ENCODE measurements at places on chromosomes 11 and 22.
A peak's percentile ranks its signal among the peaks of the same experiment; 100 is the strongest.

GRCh38 chr22:46149512-46150033 is 753 bp upstream of the PPARA start:
- DNase-seq: no peak

DNA sequence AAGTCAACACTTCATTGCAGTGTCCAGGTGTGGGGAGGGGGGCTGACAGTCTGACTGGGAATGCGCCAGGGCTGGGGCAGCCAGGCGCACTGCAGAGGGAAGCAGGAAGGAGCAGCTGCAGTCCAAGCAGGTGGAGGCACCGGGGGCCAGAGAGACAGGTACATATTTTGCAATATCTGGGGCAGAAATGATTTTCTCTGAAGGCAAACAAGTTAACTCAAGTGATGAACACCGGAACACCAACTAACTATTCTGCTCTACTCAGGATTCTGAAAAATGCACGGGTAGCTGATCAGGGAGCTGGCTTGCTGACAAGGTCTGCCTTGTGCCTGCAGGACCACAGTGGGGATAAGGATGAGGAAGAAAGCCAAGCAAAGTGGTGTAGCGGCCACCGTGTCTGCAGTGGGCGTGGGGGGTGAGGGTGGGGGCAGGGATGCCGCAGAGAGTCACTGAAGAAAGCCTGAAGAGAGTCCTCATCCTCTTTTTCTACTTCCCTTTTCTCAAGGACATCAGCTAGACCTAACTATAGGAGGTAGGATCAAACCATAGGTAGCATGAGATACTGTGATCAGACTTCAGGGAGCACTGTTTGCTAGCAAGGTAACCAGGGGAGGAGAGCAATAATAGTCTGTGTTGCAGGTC is 83.4 kb downstream of the SCN3B start:
- DNase-seq: no peak

DNA sequence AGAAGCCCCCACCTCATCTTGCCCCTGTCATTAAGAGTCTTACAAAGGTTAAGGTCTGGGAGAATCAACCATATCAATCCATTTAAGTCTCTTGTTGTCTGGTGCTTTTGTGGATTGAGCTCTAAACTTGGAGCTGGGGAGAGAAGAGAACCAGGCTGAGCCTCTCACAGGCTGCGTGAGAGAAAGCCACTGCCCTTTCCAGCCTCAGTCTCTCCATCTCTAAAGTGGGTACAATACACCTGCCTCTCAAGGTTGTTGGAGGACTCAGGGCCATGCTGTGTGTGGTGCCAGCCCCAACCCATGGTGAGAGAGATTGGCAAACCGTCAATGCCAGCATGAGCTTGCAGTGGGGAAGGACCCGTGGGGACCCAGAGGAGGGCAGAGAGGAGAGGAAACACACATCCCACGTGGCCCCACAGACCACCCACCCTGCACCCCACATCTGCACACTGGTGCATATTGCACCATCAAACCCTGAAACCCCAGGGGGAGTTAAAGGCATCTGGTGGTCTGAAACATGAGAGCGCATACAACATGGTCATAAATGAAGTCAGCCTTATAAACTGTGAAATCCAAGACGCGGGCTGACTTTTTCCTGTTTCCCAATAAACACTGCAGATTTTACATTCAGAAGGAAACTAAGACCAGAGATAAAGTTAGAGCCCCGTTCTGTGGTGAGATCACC is 27.5 kb upstream of the FBLN1 start:
- DNase-seq: no peak

DNA sequence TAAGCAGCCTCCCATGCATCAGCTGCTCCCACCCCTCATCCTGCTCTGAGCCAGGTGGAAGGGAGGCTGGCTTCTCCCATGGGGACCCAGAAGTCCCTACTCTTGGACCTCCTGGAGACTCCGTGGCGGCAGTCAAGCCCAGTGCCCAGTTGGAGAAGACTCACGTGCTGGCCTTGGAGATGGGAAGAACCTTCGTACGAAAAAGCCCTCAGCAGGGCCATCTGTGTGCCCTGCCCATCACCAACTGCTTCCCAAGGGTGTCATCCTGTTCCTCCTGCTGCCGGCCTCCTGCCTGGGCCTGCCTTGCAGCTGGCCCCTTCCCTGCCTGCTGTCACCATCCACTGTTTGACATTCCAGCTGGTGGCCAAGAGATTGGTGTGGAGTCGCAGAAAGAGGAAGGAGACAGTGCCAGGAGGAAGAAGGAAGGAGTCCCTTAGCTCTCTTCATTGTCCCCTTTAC is 28.0 kb downstream of the ARHGAP1 start:
- no peak for DNase-seq

- peak; percentile 14 for DNase-seq
Measured at GRCh38 chr11:20162824-20163782, 2.8 kb upstream of the DBX1 start.

DNA sequence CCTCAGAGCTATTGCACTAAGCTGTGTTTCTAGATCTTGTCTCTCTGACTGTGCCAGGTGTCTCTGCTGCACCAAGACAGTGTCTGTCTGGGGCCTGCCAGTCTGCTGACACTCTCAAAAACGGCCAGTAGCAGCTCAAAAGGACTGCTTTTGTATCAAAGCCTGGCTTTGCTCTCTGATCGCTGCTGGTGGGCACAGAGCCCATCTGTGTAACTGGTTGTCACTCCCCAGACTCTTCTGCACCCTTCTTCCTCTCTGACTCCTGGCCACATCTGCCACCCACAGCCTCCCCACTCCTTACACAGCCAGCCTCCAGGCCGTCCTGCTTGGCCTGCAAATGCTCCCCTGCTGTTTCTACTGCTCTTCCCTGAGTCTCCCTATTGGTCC is 26.5 kb downstream of the MED15 start:
- DNase-seq: no peak

DNA sequence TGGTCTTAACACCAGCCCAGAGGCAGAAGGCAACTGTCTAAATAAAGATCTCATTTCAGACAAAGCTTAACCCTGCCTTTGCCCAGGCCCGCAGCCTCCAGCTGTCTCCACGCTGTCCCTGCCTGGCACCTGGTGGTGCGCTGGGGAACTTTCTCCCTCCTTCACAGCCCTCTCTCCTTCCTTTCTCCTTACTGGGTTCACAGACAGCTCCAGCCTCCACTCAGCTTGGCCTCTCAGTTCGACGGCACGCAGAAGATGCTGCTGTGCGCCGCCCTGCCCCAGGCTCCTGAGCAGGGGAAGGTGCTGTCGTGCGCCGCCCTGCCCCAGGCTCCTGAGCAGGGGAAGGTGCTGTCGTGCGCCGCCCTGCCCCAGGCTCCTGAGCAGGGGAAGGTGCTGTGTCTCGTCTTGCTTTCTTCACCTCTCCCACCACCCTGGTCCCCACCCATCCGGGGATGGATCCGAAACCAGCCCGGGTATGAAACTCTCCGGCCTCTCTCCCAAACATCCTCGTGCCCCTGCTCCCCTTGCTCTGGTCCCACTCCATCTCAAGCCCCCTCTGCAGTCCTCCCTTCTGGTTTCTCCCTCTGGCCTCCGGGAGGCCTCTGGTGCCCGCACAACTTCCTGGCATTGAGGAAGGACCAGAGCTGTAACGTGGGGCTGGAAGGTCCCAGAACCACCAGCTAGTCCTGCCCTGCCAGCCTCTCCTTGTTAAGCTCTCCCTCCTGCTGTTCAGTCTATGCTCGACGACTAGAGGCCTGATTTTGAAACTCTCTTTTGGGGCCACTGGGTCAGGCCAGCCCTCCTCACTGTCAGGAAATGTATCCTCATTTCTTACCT is 22.9 kb upstream of the JAM3 start:
- DNase-seq: no peak

GRCh38 chr22:37138849-37139561 is 10.7 kb downstream of the IL2RB start:
- no peak for DNase-seq

DNA sequence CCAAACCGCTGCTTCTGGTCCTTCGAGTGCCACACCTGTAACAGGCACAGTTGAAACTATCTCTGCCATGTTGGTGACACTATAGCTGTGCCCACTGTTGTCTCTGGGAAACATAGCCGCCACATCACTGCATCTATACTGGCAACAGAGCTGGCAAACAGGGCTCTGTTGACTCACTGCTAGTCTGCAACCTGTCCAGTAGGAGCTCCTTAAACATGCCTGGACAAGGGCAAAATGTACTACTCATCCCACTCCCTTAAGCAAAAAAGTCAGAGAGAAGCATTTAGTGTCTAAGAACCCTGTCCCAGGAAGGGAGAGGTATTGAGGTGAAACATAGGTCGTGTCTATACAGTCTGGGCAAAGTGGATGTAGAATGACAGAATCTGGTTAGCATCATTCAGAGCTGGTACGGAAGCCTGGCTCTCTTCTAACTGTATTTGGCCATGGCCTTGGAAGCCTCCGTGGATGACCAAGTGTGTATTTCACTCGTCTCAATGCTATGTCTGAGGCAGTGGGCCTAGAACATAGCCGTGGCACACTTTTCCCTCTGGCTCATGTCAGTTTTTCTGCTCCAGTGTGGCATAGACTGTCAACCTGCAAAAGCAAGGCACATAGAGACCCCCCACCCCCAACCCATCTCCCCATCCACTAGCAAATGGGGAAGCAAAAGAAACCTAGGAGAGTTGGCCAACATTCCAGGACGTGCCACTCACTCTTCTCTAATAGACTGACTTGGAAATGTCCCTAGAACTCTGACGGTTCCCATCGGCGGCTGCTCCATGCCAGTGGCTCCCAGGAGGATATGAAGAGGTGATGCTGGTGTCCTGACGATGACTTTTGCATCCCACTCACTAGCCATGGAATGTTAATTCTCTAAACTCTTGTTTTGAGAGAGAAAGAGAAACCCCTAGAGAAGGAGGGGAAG is 21.4 kb upstream of the PISD start:
- DNase-seq: no peak

GRCh38 chr11:61098778-61099177 is 3.5 kb upstream of the CD5 start:
- no peak for DNase-seq

DNA sequence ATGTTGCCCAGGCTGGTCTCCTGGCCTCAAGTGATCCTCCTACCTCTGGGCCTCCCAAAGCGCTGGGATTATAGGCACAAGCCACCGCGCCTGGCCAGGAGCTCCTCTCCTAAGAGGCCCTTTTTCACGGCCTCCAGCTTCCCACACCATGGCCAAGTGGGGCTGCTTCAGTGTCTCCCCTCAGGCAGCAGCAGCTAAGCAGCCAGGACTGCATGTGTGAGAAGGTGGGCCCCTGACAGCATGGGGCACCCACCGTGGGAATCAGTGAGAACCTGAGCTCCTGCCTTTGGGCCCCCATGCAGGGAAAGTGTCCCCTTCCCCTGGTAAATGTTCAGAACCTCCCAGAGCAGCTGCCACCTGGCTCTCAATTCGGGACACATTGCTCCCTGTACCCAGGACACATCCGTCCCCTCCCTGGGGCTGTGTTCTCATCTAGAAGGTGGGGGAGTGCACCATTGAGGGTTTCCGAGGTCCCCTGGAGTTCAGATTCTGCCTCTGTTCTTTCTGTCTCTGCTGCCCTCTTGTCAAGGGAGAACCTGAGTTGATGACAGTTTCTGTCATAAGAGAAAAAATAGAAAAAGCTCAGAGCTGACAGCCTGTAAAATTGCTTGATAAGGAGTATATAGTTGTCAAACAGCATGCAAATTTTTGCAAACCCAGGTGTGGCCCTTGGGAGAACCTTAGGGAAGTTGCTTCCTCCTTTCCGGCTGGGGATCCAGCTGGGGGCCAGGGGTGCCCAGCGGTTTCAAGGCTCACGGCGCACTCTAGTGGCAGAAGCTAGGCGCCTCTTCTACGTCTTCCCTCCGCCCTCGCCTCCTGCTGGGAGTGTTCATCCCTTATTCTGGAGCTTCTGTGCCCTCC is 29.7 kb downstream of the FAM83F start:
- peak; percentile 85 for DNase-seq

GRCh38 chr22:49825436-49825835 is 2.2 kb downstream of the BRD1 start:
- peak; percentile 18 for DNase-seq

- no peak for DNase-seq
Measured at GRCh38 chr22:27935897-27936296, 16.8 kb upstream of the PITPNB start.

DNA sequence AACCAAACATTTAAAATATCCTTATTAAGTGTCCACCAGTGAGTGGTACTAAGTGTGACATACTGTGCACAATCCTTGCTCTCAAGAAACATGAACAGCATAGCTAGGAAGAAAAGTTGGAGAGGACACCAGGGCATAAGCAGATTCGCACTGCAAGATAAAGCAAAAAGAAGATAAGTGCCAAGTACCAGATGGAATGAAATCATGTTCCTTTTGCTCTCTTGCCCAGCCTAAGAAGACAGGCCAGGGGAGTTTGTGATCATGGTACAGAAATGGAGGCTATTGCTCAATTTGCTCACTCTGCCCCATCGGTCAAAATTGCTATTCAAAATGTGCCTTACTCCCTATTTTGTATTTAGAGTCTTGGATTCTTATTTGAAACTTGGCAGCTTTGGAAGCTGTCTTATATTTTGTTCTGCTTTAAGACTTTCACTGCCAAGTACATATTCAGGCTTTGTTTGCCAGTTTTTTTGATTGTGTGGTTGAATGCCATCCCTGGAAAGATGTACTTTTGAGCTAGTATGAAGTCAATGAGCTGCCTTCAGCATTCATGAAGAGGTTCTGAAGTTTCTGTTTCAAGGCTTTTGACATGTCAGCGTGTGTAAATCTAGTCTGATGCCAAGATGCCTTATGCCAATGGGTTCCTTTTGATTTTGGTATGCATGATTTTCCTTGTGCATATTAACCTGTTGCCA is 90.3 kb downstream of the PAX6 start:
- no peak for DNase-seq

DNA sequence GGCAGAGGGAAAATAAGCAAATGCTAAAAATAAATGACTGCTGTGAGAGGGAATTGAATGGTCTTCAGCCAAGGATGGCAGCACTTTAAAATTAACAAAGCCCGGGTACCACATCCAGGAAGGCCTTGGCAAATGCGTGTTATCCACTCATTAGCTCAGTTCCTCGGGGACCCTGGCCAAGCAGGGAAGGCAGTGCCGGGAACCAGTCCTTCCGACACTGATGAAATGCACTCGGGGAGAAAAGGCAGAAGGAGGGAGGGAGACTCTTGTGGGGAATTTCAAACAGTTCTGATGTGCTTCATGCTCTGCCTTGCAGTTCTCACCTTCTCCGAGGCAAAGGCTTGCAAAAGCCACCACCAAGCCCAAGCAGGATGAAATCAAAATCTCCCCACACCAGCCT is 38.3 kb downstream of the CLPB start:
- no peak for DNase-seq

- DNase-seq: no peak
Measured at GRCh38 chr22:29081517-29082236, 8.8 kb downstream of the KREMEN1 start.

DNA sequence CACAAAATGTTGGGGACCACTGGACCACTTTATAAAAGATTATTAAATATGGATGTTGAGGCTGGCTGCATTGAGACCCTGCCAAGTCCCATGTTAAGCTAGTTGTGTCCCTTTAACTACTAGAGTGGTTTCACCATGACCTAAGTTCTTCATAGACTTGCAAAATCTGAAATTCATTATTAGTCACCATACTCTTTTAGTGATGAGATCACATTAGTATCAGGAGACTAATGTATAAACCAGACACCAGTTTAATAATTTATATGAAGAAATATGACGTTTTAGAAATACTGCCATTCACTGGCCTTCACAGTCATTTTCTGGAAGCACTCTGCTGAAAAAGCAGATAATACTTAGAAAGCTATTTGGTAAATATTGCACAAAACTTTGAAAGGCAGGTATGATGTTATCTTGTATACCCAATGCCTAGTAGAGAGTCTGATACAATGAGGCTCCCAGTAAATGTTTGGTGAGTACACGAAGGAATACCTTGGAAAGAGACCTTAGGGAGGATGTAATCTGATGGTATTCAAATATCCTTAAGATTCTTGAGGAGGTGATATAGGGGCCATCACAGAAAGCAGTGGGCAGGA is 728.2 kb upstream of the ANO5 start:
- no peak for DNase-seq
